ENCODE measurements at places on chromosomes 13 and 19.

DNA sequence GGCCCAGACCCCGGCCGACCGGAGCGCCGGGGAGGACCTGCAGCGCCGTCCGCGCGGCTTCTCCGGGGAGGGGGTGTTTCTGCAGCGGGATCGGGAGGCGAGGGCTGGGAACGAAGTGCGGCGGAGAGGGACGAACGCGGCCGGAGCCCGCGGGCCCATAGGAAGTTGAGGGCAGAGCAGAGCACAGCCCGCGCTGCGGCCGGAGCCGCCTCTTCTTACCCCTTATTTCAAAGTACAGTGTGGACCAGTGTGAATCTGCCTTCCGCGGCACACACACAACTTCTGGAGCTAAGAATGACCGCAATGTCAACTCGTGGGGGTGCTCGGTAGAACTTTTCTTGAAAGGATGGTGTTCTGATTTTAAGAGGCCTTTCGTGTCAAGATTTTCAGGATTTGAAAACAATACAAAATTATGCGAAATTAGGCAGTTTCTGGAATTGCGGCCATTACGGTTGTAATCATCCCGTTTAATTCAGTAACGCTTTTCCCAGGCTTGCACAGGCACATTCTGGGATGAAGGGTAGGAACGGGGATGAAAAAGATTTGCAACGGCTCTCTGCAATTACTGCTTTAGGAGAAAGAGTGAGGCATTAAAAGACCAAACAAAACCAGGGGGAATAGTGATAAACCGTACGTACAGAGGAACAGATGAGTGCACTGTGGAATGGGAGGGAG is 821 bp downstream of the TDRD3 start:
- peak; percentile 44 for DNase-seq

DNA sequence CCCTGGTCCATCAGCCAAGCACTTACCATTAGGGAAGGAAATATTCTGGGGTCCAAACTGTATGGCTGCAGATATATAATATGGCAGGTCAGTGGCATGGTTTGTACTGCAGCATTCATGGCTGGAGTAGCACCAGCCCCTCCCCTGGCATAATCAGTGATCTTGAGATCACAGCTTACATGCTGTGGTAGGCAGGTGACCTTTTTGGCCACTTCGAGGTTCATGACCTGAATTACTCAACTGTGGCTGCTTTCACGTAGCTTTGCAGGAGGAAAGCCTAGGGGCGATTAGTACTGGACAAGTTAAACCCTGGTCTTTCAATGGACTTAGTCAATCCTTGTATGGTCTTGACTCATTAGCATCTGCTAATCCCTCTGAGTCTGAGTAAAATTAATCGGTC is 169.8 kb downstream of the SPRY2 start:
- DNase-seq: no peak

DNA sequence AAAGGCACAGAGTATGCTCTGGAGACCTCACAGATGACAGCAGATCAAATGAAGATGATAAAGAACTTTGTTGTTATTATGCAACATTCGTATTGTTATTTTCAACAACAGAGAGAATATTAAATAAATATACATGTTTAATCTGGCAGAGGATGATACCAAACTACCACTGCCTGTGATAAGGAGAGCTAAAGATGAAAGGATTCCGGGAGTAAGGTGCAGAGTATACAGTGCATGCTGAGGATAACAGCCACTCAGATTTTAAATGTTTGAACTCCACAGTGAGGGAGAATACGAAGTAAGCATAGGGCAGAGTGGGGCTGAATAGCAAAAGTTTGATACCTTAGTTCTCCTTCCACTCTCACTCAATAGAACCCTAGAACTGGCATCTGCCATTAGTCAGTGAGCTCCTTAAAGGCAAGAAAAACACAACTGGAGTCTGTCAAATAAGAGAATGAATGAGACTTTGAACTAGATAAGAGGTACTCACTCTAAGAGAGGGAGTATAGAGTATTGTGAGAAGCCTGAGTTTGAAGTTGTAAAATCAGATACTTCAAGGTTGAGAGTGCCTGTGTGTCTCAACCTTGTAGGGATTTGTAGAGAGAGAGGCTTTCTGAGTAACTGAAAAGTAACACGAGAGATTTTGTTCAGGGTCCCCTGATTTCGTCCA is 78.5 kb downstream of the STARD13 start:
- DNase-seq: no peak

DNA sequence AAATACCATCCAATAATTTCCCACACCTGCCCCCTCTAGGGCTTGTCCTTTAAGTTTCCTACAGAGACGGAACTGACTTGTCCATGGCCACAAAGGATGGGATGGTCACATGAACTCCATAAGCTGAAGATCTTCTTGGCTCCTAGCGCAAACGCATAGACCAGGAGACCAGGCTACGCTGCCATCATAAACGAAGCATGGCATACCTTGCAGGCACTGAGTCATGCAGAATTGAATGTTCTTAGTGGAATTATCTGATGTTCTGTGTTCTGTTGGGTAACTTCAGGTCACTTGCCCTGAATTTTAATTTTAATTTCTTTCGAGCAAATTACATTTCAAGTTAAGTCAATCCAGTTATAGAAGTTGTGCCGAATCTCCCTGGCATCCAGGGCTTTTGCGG is 96.4 kb upstream of the STARD13 start:
- DNase-seq: no peak

DNA sequence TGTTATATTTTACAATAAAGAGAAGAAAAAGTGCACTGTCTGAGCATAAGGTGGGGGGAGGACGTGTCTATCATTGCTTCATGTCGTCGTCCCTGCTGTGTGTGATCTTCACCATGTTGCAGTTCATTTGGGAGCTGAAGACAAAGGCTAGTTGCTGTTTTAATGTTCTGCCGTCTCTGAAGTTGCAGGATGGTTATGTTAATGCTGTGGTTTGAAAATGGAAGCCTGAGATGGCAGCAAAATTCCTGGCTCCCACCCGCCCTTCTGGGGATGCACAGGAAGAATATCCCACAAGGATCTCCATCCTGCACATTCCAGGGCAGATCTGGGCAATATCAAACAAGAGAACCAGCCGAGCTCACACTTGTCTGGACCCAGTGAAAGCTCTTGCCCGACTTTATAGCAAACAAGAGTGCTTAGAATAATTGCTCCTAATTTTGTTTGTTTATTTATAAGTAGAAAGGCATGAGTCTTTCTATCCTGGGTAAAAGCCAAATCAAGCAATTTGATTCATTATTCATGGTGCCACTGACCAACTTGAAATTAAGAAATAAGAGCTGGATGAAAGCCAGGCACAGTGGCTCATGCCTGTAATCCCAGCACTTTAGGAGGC is 110.3 kb upstream of the ABCC4 start:
- no peak for DNase-seq

- DNase-seq: no peak
Observed at GRCh38 chr13:65347420-65348030, 1882.6 kb downstream of the PCDH9 start.

DNA sequence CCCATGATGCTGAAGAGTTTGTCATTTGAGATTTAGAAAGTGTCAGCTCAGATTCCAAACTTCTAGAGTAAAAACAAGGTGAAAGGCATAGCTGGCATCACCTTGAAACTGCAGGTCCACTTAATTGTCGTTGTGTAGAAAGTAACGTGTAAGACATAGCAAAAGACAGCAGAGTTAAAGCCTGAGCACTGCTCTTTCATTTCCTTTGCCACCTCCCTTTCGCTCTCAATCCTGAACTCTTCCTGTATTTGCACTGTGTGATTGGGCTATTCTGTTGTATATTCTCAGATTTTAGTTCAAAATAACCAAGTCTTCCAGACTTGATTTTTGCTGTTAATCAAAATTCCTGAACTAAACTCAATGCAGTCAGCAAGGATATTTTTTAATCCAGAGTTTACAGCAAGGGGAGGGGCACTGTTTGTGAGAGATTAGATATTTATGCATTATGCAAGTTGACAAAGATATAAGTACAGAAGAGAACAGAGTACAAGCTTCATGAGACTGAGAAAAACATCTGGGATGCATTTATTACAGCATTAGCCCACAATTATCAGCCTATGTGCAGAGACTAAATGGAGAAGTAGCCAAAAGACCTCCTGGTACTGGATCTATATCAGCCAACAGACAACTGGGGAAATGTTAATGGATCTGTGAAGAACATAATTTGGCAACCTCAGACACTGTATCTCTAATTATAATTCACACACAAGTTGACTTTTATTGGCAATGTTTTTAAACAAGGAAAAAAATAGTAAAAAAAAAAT is 328.6 kb downstream of the SUCLA2 start:
- DNase-seq: no peak

DNA sequence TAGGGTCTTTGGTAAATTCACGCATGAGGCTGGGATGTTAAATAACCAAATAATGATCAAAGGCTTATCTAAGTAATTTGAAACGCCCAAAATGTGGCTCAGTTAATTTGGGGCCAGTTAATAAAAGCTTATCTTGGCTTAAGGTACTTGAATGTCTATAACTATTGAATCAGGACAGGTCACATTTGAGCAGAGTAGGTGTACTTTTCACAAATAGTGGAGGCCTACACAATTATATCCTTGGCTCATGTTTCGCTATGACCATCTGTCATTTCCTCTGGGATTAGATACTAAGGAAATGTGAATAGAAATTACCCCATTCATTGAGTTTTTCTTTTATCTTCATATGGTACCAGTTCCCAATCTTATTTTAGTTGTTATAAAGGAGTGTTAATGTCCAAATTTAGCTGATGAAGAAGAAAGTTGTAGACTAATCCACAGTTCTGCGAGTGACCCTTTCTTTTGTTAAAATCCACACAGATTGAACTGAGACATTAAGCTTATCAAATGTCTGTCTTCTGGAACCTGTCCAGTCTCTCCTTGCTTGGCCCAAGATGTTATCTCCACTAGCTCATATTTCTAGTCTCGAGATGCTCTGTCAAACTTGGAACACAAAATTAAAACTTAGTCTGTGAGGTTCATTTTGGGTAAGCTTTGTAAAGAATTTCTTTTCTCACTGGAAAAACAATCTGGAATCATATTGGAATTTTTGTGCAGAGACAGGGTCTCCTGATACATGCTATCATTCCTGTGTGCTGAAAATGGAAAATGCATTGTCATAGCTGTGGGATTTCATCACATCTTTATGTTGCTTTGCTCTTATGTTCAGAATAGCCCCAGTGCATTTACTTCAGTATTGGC is 31.0 kb downstream of the SLAIN1 start:
- DNase-seq: no peak

- DNase-seq: no peak
Observed at GRCh38 chr19:47002106-47002766, 17.4 kb upstream of the NPAS1 start.

All from posterior cingulate gyrus (tissue), 11 donors.